NCI-H69 (cell line): ENCODE measurements at places on chromosomes 6 and 20.

GRCh38 chr6:14132244-14132920 is 14.8 kb downstream of the CD83 start:
- no peak for DNase-seq

GRCh38 chr6:89690944-89691324 is 52.4 kb upstream of the LYRM2 start:
- DNase-seq, result peak; percentile 42

GRCh38 chr6:31216208-31216898 is 45.9 kb upstream of the POU5F1 start:
- no peak for DNase-seq

DNA sequence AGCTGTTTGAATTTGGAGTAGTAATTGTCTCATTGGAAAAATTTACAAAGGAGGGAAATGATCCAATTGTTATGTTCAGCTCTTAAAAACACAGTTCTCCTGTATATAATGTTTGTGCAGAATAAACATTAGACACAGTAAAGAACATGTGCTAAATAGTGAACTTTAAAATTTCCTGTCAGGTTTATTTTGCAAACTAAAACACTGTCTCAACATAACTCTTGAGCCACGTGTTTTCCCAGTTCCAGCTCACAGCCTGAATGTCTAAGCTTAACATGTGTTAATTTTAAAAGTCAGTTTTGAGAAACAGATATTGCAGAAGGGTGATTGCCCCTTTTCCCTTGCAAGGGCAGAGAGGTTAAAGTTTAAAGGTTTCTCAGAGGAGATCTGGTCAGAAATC is 20.6 kb downstream of the EPHA7 start:
- peak; percentile 48 for DNase-seq

DNA sequence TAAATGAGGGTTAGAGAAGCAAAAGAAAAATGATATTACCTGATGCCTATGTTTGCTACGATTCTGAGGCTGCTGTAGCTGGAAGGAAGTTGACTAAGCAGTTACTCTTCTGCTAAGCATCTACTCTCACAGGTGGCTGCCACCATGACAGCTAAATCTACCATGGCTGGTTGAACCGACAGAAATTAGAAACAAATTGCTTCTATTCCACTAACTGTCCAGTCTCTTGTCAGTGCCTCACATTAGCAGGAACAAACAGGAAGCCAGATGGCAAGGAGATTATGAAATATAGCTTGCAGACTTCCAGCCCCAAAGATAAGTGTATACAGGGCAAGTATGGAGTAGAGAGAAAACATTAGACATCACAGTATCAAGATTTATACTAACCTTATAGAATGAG is 59.4 kb upstream of the TMEM200A start:
- DNase-seq, result no peak

GRCh38 chr6:36508532-36508931 is 38.7 kb downstream of the STK38 start:
- DNase-seq, result no peak

- DNase-seq, result peak; percentile 6
Observed at GRCh38 chr6:131828951-131829350, 21.1 kb downstream of the ENPP1 start.

GRCh38 chr20:3842348-3842930 is 4.2 kb upstream of the MAVS start:
- no peak for DNase-seq

DNA sequence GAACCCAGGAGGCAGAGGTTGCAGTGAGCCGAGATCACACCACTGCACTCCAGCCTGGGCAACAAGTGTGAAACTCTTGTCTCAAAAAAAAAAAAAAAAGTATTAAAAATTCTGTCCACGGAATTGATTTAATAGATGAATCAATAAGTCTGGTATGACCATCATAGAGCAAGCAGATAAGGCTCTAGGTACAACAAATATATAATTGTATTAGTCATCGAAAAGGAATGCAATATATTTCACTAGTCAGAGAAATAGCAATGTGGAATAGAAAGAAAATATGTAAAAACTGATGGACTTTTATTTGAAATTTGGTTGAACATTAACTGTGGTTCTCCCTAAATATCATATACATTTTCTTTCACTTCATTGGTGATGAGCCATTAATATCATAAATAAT is 476.8 kb upstream of the AGPAT4 start:
- DNase-seq, result no peak

GRCh38 chr6:21461844-21462518 is 131.6 kb upstream of the SOX4 start:
- DNase-seq, result no peak

- DNase-seq, result peak; percentile 65
Observed at GRCh38 chr20:32764005-32764960, 2.1 kb downstream of the DNMT3B start.

- peak; percentile 19 for DNase-seq
Observed at GRCh38 chr20:11546939-11547338, 370.8 kb upstream of the BTBD3 start.

GRCh38 chr6:30985490-30985889 is 2.0 kb downstream of the MUC21 start:
- no peak for DNase-seq

DNA sequence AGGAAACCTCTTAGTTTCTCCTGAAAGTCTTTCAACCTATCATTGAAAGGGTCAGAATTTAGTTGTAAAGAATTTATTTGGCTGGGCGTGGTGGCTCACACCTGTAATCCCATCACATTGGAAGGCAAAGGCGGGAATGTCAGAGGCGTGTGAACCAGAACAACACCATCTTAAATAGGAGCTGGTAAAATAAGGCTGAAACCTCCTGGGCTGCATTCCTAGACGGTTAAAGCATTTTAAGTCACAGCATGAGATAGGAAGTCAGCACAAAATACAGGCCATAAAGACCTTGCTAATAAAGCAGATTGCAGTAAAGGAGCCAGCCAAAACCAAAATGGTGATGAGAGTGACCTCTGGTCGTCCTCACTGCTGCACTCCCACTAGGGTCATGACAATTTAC is 29.6 kb downstream of the OR2B2 start:
- DNase-seq, result no peak

DNA sequence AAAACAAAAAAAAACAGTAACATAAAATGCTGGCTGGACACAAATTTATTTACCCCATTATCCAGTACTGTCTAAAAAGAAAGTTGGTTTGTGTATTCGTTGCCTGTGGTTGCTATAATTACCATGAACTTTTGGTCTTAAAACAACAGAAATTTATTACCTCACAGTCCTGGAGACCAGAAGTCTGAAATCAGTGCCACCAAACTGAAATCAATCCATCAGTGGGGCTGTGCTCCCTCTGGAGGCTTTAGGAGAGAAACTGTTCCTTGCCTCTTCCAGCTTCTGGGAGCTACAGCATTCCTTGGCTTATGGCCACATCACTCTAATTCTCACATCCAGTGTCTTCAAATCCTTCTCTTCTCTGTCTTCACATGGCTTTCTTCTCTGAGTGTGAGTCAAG is 79.4 kb downstream of the SNX5 start:
- DNase-seq, result no peak

DNA sequence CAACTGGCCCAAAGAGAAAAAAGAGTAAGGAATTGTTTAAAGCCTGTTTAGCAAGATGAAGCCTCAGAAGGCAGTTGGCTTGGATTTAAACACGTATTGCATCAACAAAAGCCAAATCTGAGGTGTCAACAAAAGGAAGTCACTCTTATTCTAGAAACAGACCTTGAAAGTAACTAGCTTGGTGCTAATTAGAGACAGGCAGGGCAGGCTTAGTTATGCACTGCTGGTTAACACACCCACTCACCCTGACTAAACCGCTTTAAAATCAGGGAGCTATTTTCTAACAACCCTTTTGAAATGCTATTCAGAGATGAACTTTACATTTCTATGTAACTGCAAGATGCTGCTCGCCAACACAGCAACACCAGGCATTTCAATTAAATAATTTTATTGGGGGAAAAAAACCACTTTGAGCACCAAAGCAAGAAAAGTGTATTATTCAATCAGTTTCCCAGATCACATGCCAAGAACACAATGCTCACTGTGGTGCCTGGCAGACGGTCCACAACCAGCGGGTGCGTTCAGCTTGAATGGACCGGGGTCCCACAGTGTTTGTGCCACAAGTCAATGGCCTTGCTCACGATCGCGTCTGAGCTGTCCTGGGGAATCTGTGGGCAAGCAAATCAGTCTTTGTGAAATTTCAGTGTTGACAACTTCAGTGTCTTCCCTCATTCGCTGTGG is 23.6 kb downstream of the TBC1D7 start:
- no peak for DNase-seq

DNA sequence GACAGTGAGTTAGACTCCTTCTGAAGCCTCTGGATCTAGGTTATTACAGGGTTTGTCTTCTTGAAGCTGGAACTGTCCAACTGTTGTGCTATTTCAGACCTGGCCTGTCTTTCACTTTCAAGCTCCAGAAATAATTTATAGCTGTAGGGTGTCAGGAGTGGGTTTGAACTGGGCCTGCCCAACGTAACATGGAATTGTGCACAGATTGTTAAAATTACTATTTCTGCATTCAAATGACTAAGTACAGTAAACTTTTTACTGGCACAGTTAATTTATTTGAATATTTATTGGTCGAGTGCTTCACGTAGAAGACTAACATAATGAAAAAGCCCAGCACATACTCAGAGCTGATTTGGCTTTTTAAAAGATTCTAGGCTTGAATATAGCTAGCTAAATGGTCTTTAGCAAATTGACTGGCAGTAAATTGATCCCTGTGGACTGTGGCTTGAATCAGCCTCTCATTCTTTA is 74.3 kb downstream of the ARID1B start:
- peak; percentile 32 for DNase-seq

GRCh38 chr6:144675231-144675861 is 390.2 kb downstream of the UTRN start:
- DNase-seq, result peak; percentile 73

DNA sequence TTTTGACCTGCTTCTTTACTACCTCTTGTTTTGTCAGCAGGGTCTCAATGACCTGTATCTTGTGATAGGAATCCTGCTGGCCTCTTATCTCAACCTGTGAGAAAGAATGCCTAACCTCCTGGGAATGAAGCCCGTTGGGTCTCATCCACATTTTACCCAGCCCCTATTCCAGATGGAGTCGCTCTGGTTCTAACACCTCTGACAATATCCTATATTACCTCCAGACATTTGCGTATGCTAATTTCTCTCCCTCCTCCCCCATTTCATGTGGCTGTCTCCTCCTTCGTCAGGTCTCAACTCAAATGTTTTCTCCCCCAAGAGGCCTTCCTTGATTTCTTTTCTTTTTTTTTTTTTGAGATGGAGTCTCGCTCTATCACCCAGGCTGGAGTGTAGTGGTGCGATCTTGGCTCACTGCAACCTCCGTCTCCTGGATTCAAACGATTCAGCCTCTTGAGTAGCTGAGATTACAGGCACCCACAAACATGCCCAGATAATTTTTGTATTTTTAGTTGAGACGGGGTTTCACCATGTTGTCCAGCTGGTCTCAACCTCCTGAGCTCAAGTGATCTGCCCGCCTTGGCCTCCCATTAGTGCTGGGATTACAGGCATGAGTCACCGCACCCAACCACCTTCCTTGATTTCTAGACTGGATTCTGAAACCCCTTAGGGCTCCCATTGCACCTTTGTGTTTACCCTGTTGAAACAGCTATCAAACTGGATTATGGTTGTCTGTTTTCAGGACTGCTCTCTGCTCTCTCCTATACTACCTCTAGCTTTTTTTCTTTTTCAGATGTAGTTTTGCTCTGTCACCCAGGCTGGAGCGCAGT is 49.5 kb upstream of the B4GALT5 start:
- no peak for DNase-seq

DNA sequence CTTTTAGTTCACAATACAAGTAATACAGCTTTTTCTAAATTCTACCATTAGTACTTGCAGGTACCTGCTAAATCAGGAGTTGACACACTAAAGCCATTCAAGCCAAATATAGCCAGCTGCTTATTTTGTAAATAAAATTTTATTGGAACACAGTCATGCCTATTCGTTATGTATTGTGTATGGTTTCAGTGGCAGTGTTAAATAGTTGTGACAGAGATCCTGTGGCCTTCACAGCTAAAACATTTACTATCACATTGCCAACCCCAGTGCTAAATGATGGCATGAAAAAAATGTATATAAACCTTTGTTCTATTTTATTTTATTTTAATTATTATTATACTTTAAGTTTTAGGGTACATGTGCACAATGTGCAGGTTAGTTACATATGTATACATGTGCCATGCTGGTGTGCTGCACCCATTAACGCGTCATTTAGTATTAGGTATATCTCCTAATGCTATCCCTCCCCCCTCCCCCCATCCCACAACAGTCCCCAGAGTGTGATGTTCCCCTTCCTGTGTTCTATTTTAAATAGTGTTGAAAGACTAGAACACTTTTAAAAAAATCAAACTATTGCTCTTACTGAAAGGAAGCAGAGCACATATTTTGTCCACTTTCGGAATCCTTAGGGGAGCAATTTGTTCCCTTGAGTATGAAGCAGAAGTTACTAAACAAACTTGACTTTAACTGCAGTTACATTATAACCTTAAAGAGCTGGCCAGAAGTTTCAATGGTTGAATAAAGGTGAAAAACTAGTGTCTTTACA is 115.7 kb downstream of the PRIM2 start:
- DNase-seq, result no peak

DNA sequence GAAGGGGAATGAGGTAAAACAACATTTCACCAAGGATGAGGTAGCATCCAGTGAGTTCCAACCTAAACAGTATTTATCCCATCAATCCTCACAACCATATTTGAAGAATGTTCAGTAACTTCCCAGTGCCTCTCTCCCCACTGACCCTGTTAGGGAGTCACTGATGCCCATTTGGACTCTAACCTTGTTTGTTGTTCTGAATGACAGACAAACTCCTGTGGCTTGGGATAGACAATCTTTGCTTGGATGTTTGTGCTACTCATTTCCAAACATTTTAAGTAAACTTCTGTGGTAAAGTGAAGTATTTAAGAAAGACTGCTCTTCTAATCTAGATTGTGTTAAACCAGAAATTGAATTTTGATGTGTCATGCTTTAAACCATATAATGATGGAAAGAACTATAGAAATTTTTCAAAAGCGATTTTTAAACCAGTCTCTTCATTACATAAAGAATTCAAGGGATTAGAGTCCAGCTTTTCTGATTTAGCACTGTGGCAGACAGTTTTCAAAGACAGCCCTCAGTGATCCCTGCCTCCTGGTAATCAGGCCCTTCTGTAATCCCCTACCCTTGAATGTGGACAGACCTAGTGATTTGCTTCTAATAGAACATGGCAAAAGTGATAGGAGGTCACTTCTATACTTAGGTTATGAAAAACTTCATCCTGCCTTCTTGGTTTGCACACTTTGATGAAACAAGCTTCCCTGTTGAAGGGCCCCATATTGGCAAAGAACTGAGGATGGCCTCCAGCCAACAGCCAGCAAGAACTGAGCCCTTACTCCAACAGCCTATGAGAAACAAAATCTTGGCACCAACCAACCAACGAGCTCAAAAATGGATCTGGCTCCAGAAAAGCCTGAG is 191.6 kb downstream of the DST start:
- no peak for DNase-seq

DNA sequence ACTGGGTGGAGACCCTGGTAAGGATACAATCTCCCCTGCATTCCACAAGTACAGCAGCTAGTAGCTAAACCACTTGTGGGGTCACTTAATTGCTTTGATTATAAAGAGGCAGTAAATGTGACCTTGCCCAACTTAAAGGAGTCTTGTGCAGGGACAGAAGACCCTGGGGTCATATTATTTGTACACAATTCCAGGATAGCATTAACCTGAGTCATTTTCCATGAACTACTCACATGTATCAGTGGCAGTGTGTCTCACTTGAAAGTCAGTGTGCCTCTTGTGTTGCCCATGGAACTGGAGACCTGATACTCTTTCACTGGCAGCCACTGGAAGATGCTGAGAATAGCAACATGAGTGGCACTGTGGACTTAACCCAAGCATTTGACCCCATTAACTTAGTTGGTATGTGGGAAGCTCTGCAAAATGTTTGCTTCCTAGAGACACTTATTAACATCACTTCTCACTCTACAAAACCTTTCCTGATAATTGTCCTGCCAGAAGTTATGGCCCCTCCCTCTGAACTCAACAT is 28.9 kb downstream of the CLIC5 start:
- no peak for DNase-seq
